Amniotic stem cell (primary cell): ENCODE measurements at places on chromosomes 5 and 9.

- DNase-seq = peak; percentile 25
Measured at GRCh38 chr9:95507464-95508241, 9.1 kb downstream of the PTCH1 start.

- DNase-seq = no peak
Measured at GRCh38 chr9:105993116-105993854, 298.9 kb downstream of the TMEM38B start.

GRCh38 chr9:11653867-11654266 lies 1039.3 kb upstream of the TYRP1 start:
- DNase-seq = no peak

DNA sequence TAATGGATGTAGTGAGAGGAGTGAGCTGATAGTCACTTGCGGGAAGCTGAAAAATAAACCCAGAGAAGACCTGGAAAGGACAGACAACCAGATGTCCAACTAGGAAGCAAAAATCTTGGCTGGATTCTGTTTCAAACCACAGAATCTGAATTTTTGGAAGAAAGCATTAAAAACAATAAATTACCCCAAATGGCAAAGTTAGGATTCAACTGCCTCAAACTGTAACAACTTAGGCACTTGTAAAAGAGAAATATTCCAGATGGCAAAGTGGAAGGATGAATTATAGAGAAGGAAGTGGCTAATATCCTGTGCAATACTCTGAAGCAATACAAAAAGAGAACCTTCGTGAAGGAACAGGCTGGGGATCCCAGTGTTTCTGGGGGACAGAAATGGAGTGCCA lies 46.8 kb upstream of the SLIT3 start:
- no peak for DNase-seq

GRCh38 chr5:27437594-27438200 lies 399.3 kb upstream of the CDH9 start:
- no peak for DNase-seq

- DNase-seq = no peak
Measured at GRCh38 chr9:113427629-113428028, 17.1 kb downstream of the C9orf43 start.

- DNase-seq = no peak
Measured at GRCh38 chr9:71243951-71244350, 122.5 kb upstream of the TRPM3 start.

- DNase-seq = no peak
Measured at GRCh38 chr5:160968480-160968879, 116.5 kb upstream of the ATP10B start.

GRCh38 chr5:72848474-72849428 lies 32.3 kb downstream of the TNPO1 start:
- DNase-seq = no peak

- DNase-seq = no peak
Measured at GRCh38 chr9:138016406-138017187, 139.0 kb downstream of the CACNA1B start.

DNA sequence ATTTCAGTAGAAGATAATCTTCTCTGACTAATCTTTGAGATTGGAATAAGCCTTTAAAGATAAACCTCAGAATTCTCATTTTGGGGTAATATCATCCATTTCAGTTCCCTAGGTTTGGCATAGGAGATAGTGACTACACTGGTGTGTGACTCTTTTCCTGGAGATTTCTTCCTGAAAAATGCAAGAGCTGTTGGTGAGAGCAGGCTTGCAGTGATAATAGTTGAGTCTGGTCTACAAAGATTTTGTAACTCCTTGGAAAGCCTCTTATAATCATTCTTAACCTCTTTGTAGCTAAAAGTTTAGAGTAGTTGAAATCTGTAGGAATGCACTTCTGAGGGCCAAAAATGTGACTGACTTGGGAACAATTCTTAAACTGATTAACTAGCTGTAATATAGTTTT lies 23.4 kb downstream of the RANBP17 start:
- no peak for DNase-seq

GRCh38 chr9:82923092-82923911 lies 139.6 kb downstream of the RASEF start:
- DNase-seq = no peak

GRCh38 chr5:32586276-32586599 lies 881 bp downstream of the SUB1 start:
- no peak for DNase-seq

- DNase-seq = no peak
Measured at GRCh38 chr5:124935065-124935464, 188.6 kb upstream of the ZNF608 start.

DNA sequence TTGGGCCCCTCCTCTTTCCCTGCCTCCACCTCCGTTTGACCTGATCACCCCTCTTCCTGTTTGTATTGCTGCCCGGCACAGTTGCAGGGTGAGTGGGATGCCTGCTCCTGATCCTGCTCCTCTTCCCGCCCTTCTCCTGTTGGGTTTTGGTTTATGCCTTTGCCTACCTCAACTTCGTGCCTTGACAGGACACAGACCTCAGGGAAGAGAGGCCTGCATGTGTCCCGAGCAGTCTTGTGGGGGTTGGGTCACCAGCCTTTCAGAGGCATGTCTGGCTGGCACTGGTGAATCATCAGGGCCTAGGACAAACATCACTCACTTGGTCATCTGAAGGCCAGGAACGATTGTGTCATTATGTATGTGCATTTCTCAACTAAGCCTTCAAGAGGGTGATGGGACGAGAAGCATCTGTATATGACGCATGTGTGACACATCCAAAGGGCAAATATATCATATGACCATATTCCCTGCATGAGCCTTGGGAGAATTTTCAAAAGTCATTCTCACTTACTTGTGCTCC lies 56.9 kb downstream of the NPR3 start:
- DNase-seq = peak; percentile 90

- no peak for DNase-seq
Measured at GRCh38 chr5:122702524-122702875, 72.4 kb upstream of the SNX2 start.

DNA sequence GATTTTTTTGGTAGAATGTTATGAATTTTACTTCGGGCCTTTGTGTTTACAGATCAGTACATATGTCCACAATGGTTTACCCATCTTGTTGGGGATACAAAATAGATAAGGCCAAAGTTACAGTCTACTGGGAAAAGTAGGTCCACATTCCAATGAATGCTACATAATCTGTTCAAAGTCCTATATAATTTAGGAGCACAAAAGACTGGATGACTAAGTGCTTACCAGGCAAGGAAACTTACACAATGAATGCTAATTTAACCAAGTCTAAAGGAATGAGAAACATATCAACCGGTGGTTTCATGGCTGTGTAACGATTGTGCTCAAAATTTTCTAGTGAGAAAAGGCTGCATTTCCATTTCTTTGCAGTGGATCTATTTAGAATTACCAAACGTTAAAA lies 97.4 kb upstream of the TRPM3 start:
- DNase-seq = no peak

- DNase-seq = no peak
Measured at GRCh38 chr9:21546949-21547348, 64.8 kb upstream of the IFNE start.

DNA sequence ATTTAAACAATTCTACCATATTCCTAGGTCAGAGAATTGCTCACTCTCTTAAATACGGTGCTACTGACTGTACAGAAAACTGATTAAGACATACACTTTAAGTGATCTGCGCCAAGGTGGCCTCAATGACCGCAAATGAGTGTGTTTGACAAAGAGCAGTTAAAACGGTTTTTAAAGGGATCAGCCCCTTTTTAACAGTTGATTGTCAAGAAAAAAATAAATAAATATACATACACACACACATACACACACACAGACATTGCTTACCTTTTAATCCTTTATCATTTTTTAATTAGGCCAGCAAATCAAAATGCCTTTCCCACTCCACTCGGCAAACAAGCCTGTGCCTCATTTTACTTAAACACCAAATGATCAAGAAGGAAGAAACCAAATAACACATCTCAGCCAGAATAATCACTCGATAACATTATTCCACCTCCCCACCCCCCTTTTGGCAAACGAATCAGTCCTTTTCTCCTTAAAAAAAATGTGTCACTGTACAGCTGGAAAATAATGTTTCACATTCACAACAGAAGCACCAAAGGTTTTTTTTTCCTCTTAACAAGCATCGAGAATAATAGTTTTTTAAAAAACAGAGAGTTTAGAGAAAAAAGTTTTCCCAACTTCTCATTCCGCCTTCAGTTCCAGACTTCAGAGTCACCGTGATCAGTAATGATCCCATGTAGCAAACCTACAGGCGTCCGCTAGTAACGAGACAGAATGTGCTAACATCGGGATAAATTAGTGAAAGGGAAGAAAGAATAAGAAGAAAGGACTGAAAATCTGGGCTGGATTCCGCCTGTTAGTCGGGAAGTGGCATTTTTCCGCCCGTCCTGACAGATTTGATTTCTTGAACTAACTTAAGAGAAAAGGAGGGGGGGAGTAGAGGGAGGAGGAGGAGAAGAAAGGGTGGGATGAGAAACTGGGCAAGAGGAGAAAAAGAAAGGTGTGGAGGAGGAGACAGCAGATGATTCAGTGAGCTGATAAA lies at the start of gene ZNF608:
ZNF608 (minus strand) TSS at position 712 of the 988 bp plus-strand sequence. CDS start 1,650 bp downstream, outside the sequence.
- DNase-seq = no peak

- no peak for DNase-seq
Measured at GRCh38 chr5:133760532-133760931, 148.2 kb upstream of the FSTL4 start.

DNA sequence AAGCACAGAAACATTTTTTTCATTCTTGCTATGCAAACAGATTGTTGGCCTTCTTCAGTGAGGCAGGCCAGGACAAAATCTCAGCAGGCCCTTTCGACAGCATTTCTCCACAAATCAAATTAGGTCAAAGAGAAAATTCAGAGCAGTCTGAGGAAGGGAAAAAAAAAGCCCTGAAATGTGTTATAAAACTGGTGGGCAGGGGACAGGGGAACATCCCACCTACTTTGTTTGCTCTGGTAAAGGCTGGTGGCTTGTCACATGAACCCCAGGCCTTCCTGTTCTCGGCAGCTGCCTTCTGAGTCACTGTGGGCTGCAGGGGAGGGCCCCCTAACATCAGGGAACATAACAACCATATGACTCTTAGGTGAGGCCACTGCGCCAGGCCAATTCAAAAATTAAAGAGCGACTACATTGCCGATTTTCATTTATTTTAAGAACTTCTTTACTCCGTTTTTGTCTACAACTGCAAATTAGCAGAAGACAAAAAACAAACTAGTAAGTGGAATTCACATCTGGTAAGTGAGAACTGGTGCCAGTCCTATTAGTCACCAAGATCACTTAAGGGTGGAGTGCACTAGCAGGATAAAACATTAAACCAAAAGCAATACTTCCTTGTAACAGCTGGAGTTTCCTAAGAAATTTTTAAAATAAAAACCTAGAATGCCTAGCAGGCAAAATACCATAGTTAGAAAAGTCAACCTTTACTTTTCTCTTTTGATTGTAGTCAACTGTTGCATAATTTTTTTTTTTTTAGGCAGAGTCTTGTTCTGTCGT lies 46.2 kb upstream of the DENND4C start:
- peak; percentile 46 for DNase-seq

GRCh38 chr5:52767766-52768480 lies 19.8 kb upstream of the ITGA1 start:
- DNase-seq = no peak

DNA sequence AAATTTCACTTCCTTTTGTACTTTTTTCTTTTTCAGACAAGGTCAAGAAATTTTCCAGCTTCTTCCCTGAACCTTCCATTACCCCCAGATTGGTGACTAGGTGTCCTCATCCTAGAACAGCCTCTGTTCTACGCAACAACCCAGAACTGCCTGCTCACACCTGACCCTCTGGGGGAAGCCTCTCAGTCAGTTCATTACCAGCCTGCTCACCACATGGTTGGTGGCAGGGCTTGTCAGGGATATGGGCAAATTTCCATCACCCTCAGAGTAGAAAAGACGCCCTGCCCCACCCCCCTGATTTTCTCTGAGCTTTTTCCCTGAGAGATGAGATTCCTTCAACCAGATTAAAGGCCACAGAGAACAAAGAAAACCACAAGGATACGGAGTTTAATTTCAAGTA lies 5.3 kb upstream of the CFAP95 start:
- DNase-seq = no peak

DNA sequence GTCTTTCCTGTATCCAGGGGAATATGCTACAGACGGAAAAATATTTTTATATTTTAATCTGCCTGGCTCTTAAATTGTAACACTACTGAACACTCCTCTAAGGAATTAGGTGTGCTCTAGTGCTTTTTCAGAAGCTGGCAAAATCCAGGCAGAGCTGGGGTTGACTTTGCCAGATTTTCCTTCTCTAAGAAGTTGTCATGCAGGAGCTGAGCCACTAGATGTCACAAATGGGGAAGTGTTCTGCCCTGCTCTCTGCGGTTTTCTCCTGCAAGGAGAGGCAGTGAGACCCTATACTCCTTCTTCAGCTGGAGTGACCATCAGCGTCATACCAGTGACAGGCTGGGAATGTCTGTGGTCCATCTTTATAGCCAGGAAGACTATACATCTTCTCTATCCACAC lies 112.5 kb downstream of the HAPLN1 start:
- peak; percentile 41 for DNase-seq

DNA sequence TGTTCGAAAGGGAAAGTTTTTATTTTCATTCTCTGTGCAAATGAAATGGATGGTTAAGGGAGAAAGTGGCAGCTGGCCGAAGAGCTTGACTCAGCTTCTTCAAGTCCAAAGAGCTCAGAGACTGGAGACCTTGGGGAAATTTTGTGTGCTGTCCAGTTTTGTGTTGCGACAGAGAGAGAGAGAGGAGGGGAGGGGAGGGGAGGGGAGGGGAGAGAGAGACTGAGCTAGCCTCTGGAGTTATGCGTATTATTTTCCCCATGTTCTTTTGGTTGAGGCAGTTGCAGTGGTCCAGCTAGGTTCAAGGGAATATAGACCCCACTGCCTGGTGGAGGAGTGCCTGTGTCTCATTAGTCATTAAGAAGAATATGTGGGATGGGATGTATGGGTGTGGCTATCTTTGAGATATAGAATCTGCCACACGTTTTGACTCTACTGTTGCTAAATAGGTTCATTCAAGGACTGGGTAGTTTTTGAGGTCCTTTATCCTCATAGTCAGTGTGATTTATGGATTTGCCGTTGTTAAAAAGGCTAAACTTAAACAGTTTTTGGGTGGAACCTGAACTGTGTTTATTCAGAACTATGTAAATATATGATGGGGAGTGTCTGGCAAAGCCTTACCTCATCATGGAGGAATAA lies 69.7 kb downstream of the ARHGAP26 start:
- no peak for DNase-seq

GRCh38 chr9:122580360-122580759 lies 2.8 kb downstream of the OR1L8 start:
- DNase-seq = no peak

DNA sequence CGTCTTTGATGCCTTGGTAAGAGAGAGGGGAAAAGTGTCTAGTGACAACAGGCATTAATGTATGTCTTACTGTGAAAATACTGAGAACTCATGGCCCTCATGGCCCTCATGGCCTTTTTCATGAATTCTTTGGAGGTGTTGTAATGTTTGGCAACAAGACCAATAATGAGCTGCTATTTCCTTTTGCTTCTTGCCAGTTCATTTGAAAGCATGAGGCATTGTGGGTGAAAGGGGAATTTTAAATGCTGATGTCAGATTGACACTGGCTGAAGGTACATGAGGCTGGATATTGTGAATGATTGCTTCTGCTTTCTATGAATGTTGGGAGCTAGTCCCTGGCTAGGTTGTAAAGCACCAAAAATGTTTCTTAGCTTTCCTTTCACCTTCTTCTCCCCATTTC lies 79.2 kb downstream of the DOCK2 start:
- no peak for DNase-seq

GRCh38 chr9:78669591-78669990 lies 372.7 kb downstream of the PSAT1 start:
- no peak for DNase-seq

GRCh38 chr9:8859416-8859815 lies 1059.8 kb upstream of the DMAC1 start:
- no peak for DNase-seq

GRCh38 chr5:116011046-116011445 lies 21.2 kb upstream of the ARL14EPL start:
- DNase-seq = no peak

- DNase-seq = no peak
Measured at GRCh38 chr5:57447658-57448057, 35.0 kb downstream of the ACTBL2 start.
